ENCODE measurements at places on chromosomes 12 and 14. TPM values are rescaled to one million over a fixed set of nuclear protein-coding genes. Genes with fewer than 3 reads are reported as not detected.

The HSPB8 gene
- 2.8 TPM for total RNA-seq

The PITPNM2 gene
- 10.1 TPM for total RNA-seq

The TAS2R30 gene
- 3.4 TPM for total RNA-seq

The LRP10 gene
- total RNA-seq = 182 TPM

The ST8SIA1 gene
- total RNA-seq = 3.6 TPM

- peak; percentile 82 for DNase-seq
- peaks cover 17% of the 10 kb centered on the region for H3K27me3 ChIP-seq
- H3K4me1 ChIP-seq = peaks cover 24% of the 10 kb centered on the region
- H3K27ac ChIP-seq = no peak overlapping the region
Observed at GRCh38 chr12:47935184-47935583, 28.2 kb upstream of the TMEM106C start.

DNA sequence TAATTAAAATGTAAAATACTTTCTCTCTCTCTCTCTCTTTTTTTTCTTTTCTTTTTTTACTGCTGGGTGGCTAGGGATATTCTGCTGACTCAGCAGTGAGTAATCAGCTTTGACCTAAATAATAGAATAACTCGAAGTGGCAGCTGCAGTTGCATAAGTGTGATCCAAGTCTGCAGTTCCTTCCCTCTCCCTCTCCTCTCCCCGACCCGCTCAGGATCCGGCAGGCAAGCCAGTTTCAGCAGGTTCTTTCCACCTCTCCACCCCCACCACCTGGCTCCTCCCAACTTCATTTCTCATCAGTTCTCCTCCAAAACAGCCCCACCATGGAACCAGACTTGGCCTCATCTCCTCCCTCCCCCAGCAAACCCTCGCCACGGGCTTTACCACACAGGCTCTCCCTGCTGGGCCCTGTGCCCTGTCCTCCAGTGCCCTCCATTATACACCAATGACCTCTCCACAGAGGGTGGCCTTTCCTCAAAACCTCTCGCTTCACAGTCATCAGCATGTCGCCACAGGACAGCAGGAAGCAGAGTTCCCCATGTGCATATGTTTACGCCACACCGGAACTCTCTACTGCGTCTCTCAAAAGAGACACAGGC is 22.4 kb downstream of the SLC7A8 start:
- H3K4me1 ChIP-seq = peaks cover 9% of the 10 kb centered on the region
- peaks cover 34% of the 10 kb centered on the region for H3K27me3 ChIP-seq
- no peaks in the 10 kb centered on the region for H3K36me3 ChIP-seq
- H3K4me3 ChIP-seq = no peak overlapping the region
- no peak for DNase-seq

DNA sequence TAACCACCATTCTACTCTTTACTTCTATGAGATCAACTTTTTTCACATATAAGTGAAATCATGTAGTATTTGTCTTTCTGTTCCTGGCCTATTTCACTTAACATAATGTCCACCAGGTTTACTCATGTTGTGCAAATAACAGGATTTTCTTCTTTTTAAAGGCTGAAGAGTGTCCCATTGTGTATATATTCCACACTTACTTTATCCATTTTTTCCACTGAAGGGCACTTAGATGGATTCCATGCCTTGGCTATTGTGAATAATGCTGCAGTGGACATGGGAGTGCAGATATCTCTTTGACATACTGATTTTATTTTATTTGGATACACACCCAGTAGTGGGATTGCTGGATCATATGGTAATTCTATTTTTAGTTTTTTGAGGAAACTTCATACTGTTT is 181.1 kb upstream of the HMGA2 start:
- H3K4me1 ChIP-seq = peaks cover 26% of the 10 kb centered on the region
- no peaks in the 10 kb centered on the region for H3K36me3 ChIP-seq

- no peaks in the 10 kb centered on the region for H3K36me3 ChIP-seq
- no peak for DNase-seq
- H3K4me3 ChIP-seq = no peak overlapping the region
- H3K27me3 ChIP-seq = no peaks in the 10 kb centered on the region
Observed at GRCh38 chr12:29581631-29582030, 84.1 kb upstream of the OVCH1 start.

DNA sequence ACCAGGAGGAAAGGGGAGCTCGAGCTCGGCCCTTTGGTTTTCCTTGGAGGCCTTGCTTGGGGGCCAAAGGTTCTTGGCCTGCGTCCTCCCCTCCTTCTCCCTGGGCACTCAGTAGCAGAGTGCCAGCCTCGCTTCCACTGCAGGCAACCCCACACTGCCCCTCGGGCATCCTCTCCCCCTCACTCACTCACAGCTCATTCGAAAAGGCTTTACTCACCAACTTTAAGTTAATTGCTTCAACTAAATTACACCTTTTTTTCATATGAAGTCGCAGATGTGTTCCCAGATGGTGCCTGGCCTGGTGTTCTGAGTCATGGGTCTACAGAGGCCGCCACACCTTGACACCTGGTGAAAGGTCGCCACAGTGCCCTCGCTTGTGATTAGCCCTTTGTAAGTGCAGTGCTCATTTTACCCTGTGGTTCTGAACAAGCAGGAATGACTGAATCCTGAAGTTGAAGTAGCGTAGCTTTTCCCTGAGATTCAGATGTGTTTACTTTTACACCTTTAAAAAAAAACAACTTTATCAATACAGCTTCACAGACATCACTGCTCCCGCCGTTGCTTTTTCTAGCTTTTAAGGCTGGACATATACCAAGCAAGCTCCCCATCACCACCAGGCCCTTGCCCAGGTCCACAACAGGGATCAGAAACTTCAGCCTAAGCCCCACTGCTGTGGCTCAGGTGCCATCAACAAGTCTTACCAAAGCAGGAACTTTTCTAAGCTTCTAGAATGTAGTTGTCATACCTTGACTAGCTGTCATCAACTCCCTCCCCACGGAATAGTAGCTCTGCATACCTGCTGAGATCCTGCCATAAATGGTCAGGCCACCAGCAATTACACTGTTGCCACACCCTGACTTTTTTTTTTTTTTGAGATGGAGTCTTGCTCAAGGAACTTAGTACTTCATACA is 20.3 kb upstream of the ADIPOR2 start:
- DNase-seq = no peak
- no peaks in the 10 kb centered on the region for H3K36me3 ChIP-seq
- H3K4me1 ChIP-seq = peaks cover 43% of the 10 kb centered on the region
- H3K4me3 ChIP-seq = no peak overlapping the region
- no peak overlapping the region for H3K27ac ChIP-seq
- H3K27me3 ChIP-seq = peaks cover 5% of the 10 kb centered on the region

DNA sequence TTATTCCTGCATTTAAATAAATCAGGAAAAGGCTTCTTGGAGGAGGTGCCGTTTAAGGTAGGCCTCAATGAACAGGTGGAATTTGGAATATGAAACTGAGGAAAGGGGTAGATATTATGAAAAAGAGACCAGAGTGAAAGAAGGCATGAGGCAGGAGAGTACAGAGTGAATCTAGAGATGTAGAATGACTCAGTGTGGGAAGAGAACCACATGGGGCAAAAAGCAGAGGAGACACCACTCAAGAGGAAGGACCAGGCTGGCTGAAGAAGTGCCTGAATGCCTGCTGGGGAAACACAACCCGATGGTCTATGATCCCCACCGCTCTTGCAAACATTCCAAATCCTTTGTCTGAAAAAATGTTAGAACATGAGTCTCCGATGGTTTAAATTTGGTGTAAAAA is 1134.1 kb downstream of the VRK1 start:
- no peak overlapping the region for H3K4me3 ChIP-seq
- H3K27ac ChIP-seq = no peak overlapping the region
- H3K36me3 ChIP-seq = no peaks in the 10 kb centered on the region
- no peaks in the 10 kb centered on the region for H3K27me3 ChIP-seq

DNA sequence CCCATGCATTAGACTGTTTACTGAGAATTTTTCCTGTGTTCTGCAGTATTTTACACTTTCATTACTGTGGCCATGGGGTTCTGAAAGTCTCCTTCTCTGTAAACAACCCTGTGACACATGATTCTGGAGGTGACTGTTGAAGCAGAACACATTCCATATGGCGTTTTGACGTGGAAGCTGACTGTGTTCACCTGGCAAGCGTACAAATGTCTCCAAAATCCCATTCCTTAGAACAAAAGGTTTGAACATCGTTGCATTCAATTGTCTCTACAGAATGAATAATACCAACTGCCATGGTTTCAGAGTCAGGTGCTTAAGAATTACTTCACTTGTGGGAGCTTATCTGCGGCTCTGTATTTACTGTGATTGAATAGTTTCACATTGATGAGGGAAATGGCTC is 485.6 kb upstream of the TMEM132C start:
- H3K4me1 ChIP-seq = peaks cover 11% of the 10 kb centered on the region
- no peak overlapping the region for H3K27ac ChIP-seq
- H3K27me3 ChIP-seq = peaks cover 15% of the 10 kb centered on the region
- no peaks in the 10 kb centered on the region for H3K36me3 ChIP-seq
- no peak overlapping the region for H3K4me3 ChIP-seq
- DNase-seq = no peak

DNA sequence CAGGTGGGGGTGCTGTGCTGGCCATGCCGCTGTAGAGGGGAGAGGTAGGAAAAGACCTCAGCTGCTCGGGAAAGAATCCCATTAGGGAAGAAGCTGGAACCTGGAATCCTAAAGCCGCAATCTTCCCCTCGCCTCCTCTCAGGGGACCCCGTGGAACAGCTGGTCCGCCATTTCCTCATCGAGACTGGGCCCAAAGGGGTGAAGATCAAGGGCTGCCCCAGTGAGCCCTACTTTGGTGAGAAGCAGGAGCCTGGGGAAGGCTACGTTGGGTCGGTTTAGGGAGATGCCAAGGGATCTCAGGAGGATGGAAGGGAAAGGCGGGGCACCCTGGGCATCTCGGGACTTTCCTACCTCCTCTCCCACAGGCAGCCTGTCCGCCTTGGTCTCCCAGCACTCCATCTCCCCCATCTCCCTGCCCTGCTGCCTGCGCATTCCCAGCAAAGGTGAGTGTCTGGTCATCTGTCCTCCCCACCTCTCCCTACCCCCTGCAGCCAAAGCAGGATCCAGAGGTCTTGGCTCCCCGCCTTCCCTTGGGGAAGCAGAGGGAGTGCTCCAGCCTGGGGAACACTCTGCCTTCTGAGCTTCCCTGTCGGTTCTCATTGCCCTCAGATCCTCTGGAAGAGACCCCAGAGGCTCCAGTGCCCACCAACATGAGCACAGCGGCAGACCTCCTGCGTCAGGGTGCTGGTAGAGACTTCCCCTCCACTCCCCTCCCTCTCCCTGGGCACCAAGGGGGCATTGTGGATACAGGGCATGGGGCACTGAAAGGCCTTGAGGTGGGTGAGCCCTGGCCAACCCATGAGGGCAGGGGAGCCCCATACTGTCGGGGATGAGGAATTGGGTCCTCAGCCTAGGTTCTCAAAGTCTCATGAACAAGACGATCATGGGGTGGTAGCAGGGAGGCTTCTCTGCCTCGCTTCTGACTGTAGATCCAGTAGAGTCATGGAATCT is 12.4 kb downstream of the TNS2 start:
- peaks cover 25% of the 10 kb centered on the region for H3K36me3 ChIP-seq
- peak overlapping the region; percentile 68 for H3K27ac ChIP-seq
- peaks cover 68% of the 10 kb centered on the region for H3K4me1 ChIP-seq
- no peaks in the 10 kb centered on the region for H3K27me3 ChIP-seq
- DNase-seq = no peak

DNA sequence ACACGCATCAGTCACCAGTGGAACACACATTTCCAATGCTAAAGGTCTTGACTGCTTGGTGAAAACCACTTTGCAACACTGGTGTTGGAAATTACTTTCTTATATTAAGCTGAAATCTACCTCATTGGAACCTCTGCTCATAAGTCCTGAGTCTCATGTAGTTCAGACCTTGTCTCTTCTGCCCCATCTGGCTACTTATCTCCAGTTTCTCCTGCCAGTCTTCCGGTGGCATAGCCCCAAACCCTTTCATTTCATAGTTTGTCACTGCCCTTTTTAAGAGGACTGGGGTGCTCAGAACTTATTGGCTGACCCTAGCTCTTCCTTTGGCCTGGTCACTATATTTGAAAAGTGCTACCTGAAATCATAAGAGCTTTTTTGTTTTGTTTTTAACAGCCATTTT is 43.7 kb downstream of the HELB start:
- H3K36me3 ChIP-seq = peaks cover 37% of the 10 kb centered on the region
- no peak overlapping the region for H3K27ac ChIP-seq
- no peaks in the 10 kb centered on the region for H3K27me3 ChIP-seq
- no peak for DNase-seq

DNA sequence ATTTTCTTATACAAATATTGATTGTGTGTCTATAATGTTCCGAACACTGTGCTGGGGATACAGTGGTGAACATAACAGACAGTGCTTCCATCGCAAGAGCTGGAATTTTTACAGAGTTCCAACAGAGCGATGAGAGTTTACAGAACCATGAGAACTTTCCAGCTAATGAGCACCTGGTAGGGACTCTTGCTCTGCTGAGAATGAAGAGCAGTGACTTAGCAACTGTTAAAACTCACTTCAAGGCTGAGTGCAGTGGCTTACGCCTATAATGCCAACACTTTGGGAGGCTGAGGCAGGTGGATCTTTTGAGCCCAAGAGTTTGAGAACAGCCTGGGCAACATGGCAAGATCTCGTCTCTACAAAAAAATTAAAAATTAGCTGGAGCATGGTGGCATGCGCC is 113.8 kb upstream of the DIO2 start:
- H3K36me3 ChIP-seq = peaks cover 13% of the 10 kb centered on the region
- H3K27me3 ChIP-seq = no peaks in the 10 kb centered on the region
- H3K27ac ChIP-seq = no peak overlapping the region
- H3K4me1 ChIP-seq = peaks cover 35% of the 10 kb centered on the region

GRCh38 chr14:102971314-102971713 is 48.9 kb downstream of the AMN start:
- H3K27me3 ChIP-seq = no peaks in the 10 kb centered on the region
- H3K36me3 ChIP-seq = peaks cover 50% of the 10 kb centered on the region
- H3K4me1 ChIP-seq = no peaks in the 10 kb centered on the region
- no peak overlapping the region for H3K4me3 ChIP-seq

DNA sequence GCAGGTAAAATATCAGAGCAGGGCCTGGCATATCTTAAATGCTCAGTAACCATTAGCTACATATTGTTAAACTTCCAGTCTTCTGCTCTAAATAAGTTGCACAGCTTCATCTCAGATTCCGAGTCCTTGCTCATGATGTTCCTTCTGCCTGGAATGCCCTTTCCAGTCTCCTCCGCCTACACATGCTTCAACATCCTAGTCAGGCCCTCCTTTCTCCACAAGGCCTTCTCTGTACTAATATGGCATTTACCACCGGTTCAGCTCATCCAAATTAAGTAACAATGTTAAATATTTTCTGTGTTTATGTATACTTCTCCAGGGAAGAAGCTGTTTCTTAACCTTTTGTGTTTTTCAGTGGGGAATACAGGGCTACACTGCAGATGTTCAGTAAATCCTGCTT is 8.5 kb downstream of the DHH start:
- H3K27me3 ChIP-seq = peaks cover 15% of the 10 kb centered on the region
- H3K4me1 ChIP-seq = peaks cover 18% of the 10 kb centered on the region
- no peaks in the 10 kb centered on the region for H3K36me3 ChIP-seq
- no peak overlapping the region for H3K27ac ChIP-seq

GRCh38 chr12:76158518-76159321 is 74.2 kb upstream of the NAP1L1 start:
- no peak overlapping the region for H3K27ac ChIP-seq
- no peaks in the 10 kb centered on the region for H3K36me3 ChIP-seq
- peaks cover 7% of the 10 kb centered on the region for H3K4me1 ChIP-seq
- no peak overlapping the region for H3K4me3 ChIP-seq
